ENCODE measurements at places on chromosomes 3 and 15.

- no peak for DNase-seq
These were observed 55.2 kb upstream of the CACNA2D3 start for GRCh38 chr3:54067055-54067698.

DNA sequence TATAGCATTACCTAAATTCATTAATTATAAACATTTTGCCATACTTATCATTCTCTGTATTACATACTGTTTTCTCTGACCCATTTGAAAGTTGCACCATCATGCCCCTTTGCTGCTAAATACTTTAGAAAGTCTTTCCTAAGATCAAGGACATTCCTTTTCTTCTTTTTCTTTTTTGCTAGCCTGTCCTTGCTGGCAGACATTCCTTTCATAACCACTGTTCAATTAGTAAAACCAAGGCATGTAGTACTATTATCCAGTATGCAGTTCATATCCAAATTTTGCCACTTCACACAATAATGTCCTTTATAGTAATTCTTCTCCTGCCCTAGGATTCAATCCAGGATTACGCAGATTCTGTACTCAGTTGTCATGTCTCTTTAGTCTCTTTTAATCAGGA lies 321.0 kb upstream of the C2CD4B start:
- DNase-seq = no peak

DNA sequence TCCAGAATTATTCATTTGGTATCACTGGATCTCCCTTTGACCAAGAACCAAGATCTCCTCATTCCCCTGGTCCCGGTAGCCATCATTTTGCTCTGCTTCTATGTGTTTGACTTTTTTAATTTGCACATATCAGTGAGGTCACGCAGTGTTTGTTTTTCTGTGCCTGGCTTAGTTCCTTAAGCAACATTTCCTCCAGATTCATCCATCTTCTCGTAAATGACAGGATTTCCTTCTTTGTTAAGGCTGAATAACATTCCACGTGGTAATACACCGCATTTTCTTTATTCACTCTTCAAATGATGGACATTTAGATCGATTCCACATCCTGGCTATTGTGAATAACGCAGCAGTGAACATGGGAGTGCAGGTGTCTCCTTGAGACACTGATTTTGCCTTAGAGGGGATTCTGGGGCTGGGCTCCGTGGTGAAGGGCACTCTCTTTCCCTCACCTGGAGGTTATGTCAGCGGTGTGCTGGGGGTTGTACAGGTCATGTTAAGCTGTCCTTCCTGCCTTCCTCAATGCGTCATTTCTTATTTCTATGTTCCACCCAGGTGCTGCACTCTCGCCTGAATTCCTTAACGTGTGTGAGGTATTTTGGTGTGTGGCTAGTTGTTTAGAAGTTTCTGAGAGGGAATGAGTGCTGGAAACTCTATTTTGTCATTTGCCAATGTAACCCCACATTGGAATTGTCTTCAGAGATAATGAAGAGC lies 212.2 kb downstream of the LPP start:
- no peak for DNase-seq

DNA sequence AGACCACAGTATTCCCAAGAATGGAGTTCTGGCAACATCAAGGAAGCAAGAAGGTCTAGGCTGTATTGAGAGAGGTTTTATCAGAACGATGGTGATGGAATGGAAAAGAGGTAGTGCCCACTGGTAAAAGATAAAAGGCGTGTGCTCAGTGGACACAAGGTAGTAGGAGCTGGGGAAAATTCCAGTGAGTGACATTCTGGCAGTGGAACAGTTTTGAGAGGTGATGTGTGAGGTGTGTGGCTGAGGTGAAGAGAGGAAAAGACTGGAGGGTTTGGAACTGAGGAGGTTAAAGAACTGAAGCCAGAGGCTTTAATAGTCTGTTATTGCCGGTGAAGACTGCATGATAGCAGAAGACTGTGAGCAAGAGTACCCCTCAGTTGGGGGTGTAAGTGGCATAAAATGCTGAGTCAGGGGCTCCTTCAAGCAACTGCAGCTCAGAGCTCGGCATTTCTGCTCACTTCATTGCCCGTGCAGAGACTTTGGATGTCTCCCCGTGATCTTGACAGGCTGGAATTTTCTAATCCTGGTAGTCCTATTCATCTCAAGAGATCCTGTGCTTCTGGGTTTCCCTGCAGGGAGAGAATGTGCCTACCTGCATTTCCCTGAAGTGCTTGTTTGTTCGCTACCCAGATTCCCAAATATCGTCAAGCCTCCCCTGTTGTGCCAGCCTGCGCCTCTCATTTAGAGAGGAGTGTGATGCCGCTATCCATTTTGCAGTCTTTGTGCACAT lies 191.0 kb downstream of the SATB1 start:
- no peak for DNase-seq

GRCh38 chr3:155835341-155836071 lies 18.7 kb downstream of the SLC33A1 start:
- DNase-seq = no peak

DNA sequence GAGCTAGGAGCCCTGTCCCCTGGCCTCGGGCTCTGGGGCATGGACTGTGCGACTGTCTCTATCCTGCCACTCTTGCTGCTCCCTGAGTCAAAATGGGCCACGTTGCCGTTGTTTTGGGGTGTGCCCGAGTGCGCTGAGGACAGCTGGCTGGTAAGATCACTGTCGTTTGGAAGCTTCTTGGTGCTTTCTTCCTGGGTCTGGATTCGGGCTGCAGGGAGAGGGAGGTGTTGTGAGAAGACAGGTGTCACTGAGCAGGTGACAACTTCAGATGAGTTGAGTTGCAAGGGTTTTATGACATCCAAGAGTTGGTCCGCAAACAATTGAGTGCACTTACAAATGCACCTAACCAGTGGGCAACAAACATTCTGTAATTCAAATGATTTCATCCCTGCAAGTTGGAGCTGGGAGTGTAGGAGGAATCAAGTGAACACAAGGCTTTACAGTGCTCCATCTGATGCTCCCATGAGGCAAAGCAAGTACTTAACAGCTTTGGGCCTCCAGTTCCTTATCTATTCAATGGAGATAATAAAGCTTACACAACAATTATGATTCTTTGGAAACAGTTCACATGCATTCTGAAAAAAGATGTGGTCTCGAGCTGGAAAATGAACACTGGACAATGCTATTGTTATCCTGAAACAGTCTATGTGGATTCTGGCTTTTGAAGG lies 11.0 kb upstream of the STARD5 start:
- DNase-seq = no peak

Data from left hindlimb (tissue), 1 donor.